ENCODE measurements at places on chromosomes 11 and 22.

DNA sequence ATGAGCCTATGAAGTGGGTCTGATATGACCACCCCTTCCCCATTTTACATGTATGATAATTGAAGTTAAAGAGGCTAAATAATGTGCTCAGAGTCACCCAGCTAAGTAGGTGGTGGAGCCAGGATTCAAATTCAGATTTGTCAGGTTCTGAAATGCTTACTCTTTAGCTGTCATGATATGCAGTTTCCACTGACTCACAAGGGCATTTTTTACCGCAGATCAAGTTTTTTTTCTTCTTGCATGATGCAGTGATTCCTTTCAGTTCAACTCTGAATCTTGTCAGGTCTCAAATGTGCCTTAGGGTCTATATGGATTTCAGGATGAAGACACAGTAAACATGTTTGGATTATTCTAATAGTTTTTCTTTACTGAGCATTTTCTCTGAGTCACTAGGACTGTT is 12.6 kb upstream of the TRIM44 start:
- peak; percentile 30 for DNase-seq

GRCh38 chr22:50504369-50505211 is 2.9 kb downstream of the LMF2 start:
- DNase-seq, result no peak

- DNase-seq, result no peak
These were observed 141.3 kb downstream of the NAV2 start for GRCh38 chr11:19853920-19854319.

- DNase-seq, result peak; percentile 16
These were observed 32.8 kb downstream of the CADM1 start for GRCh38 chr11:115471367-115471766.

GRCh38 chr11:92216789-92217188 is 7.8 kb upstream of the FAT3 start:
- DNase-seq, result no peak

DNA sequence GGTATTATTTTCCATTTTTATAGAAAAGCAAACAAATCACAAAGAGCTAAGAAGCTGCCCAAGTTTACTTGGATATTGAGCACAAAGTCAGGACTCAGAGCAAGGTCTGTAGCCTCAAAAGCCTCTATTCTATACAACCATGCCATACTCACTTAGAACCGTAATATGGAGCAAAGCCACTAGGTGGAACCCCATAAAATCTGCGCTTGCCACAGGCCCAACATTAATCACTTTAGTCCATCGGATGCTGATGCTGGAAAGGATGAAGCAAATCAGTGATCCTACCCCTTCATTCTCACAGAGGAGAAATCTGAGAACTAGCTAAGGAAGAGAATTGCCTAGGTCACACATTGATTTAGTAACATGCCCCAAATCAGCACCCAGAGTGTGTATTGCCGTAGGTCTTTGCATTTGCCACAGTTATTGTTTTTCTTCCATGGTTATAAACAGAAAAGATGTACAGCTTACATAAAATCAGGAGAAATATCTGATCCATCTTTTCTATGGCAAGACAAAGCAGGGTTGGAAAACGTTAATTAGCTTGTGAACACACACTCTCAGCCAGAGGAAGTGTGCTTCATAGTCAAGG is 56.7 kb upstream of the RAB38 start:
- peak; percentile 63 for DNase-seq

- no peak for DNase-seq
These were observed 331.5 kb downstream of the KCNA4 start for GRCh38 chr11:29685361-29685760.

DNA sequence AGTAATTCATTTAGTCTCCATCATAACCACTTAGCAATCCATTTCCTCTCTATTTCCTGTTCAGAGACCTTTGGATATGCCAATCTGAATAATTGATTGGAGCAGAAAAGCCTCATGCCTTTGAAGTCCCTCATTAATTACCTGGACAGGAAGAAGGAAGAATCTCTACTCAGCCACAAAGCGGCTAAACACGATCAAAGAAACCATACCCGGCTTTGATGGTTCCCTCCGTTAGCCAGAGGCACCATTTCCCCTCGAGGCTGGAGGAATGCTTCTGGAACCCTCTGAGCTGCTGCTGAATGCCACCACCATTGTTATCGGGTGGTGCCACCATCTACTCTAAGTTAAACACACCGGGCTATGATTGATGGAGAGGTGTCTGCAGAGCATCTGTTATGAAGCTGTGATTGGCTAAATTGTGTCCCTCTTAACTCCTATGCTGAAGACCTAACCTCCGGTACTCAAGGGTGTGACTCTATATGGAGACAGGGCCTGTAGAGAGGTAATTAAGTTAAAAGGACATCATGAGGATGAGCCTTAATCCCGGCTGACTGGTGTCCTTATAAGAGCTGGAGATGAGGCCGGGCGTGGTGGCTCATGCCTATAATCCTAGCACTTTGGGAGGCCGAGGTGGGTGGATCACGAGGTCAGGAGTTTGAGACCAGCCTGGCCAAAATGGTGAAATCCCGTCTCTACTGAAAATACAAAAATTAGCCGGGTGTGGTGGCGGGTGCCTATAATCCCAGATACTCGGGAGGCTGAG is 168.6 kb downstream of the CTTN start:
- no peak for DNase-seq

GRCh38 chr22:41722496-41722895 is 23.2 kb downstream of the MEI1 start:
- DNase-seq, result no peak
